ENCODE measurements at places on chromosomes 13 and 19. TPM values are rescaled to one million over a fixed set of nuclear protein-coding genes. Genes with fewer than 3 reads are reported as not detected.

Gene CAMSAP3
- 0.37 TPM for total RNA-seq

Gene UNC13A
- total RNA-seq, result 0.45 TPM

Gene LIG4
- total RNA-seq, result 7.5 TPM

Gene ASPDH
- total RNA-seq, result not detected

Gene ZNF320
- total RNA-seq, result 3.3 TPM

Gene ACP7
- total RNA-seq, result not detected

Measured in activated T-helper 17 cell treated with anti-CD3 and anti-CD28 coated beads, Interleukin-2, amount 50 U/mL, for 72 hours (primary cell).